Stimulated activated CD4-positive, alpha-beta T cell treated with anti-CD3 and anti-CD28 coated beads, Interleukin-15, amount 100 ng/mL, for 1 hour (primary cell): ENCODE measurements at places on chromosomes 1 and 21.

DNA sequence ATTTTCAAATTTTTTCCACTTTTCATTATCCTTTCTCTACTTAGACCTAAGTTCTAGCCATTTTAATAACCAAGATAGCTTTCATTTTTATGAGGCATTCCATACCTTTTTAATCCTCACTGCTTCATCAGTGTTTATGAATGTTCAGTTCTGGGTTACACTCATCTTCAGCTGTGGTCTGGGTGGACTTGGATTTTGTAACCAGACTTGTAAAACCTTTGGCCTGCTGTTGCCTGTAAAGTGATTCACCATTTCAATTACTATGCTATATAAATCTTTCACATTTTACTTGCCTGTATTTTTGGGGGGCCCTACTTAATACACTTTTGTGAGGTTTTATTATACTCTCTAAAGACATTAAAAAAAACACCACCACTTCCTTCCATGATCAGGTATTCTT is 46.2 kb downstream of the USP25 start:
- no peak for DNase-seq

DNA sequence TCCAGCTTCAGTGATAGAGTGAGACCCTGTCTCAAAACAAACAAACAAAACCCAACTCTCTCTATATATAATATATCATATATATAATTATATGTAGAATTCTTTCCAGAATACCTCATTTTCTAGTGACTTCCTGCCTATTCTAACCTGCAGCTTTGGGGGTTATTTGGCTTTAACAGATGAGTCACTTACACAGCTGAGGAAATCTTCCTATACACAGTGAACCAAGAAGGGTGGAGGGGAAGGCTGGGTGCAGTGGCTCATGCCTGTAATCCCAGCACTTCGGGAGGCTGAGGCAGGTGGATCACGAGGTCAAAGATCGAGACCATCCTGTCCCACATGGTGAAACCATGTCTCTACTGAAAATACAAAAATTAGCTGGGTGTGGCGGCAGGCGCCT is 9.2 kb downstream of the RAB29 start:
- DNase-seq: no peak

DNA sequence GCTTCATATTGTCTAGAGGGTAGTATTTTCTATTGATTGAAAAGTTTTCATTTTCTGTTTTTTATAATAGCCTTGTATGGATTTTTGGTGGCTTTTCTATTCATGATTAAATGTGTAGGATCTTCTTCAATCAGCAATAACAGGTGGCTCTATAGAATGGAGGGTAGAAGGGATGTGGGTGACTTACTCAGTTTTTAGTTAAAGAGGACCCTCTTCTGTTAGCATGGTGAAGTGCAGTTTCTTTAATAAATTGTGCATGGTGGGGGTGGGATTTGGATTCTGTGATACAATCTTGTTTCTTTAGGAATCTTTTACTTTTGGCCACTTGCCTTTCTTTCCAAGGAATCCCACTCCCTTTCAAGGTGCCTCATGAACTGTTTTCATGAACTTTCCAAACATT is 64.7 kb downstream of the SLC35A3 start:
- no peak for DNase-seq

GRCh38 chr1:178934546-178934945 is 63.7 kb upstream of the ANGPTL1 start:
- no peak for DNase-seq

DNA sequence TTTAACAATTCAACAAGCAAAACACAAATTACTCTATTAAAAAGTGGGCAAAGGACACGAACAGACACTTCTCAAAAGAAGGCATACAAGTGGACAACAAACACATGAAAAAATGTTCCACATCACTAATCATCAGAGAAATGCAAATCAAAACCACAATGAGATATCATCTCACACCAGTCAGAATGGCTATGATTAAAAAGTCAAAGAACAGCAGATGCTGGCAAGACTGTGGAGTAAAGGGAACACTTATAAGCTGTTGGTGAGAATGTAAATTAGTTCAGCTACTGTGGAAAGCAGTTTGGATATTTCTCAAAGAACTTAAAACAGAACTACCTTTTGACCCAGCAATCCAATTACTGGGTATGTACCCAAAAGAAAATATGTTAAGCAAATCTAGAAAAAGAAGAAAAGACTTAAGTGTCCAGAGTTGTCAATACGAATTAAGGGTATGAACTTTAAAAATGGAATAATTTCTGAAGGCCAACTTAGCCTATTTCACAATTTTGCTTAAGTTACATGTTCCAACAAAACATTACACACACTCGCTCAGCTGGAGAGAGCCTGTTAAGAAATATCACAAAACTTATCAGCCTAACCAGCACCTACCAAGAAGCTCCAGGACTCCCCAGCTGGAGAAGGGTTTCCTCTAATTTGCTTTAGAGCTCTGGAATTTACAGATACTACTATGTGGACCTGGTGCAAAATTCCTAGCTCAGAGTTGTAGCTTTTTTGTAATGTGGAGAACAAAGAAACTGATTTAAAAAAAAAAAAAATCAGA is 232.1 kb downstream of the DUSP10 start:
- no peak for DNase-seq

DNA sequence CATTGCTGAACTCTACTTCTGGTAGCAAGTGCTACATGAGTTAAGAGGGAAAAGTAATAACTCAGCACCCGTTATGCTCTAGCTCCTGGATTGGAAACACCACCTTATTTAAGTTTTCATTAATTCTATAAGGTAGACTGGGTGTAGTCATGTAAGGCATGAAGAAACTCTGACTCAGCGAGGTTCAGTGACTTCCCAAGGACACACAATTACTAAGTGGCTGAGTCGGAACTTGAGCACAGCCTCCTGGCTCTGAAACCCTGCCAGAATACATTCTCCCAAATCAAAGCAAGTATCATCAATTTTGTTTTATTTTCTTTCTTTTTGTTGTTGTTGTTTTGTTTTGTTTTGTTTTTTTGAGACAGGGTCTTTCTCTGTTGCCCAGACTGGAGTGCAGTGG is 29.1 kb upstream of the SCCPDH start:
- no peak for DNase-seq

GRCh38 chr1:156102633-156103511 is 11.6 kb upstream of the LMNA start:
- DNase-seq: no peak

DNA sequence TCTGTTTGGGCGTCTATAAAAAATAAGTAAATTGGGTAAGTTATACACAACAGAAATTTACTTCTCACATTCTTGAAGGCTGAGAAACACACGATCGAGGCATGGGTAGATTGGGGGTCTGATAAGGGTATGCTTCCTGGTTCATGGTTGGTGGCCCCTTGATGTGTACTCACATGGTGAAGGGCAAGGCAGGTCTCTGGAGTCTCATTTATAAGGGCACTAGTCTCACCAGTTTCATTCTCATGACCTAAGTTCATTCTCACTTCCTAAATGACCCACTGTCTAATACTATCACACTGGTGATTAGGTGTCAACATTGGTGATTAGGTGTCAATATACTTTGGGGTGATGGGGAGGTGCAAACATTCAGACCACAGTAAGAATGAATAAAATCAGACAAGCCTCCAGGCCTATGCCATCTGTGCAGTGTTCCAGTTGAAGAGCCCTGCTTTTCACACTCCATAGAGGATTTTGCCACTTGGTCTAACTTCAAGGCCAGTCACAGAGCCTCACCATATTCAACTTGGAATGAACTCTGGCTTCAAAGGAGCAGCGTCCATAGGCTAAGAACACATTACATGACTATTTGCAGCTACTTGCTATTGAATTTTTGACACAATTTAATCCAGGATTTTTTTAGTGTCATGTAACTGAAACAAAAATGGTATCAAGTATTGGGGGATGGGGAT is 2.5 kb upstream of the GBP4 start:
- DNase-seq: no peak
